Epithelial cell of umbilical artery (primary cell): ENCODE measurements at places on chromosomes 3 and 15. TPM values are rescaled to one million over a fixed set of nuclear protein-coding genes. Genes with fewer than 3 reads are reported as not detected.

C15orf40 gene
- 3.0 and 14.0 TPM in 2 replicates for total RNA-seq

PLCB2 gene
- total RNA-seq = 3.9 and 7.8 TPM in 2 replicates

BOC gene
- total RNA-seq = 0.15 and 0.32 TPM in 2 replicates

CTDSPL gene
- total RNA-seq = 29.9 and 36.1 TPM in 2 replicates

CYP1A2 gene
- total RNA-seq = not detected in 2 replicates

THBS1 gene
- 6,476 and 6,779 TPM in 2 replicates for total RNA-seq

PRRT3 gene
- total RNA-seq = 0.97 and 1.1 TPM in 2 replicates

NAALADL2 gene
- 1.5 and 3.2 TPM in 2 replicates for total RNA-seq

NME9 gene
- total RNA-seq = not detected in 2 replicates

TRAT1 gene
- not detected in 2 replicates for total RNA-seq

PRSS50 gene
- not detected in 2 replicates for total RNA-seq

ISLR2 gene
- not detected in 2 replicates for total RNA-seq
